Activated T-helper 1 cell treated with anti-CD3 and anti-CD28 coated beads, Interleukin-2, amount 50 U/mL, for 16 hours (primary cell): ENCODE measurements at places on chromosomes 2 and 18.

- no peak for DNase-seq
Measured at GRCh38 chr18:77014538-77014937, 118.0 kb downstream of the MBP start.

GRCh38 chr2:42971947-42972736 lies 179.8 kb upstream of the HAAO start:
- no peak for DNase-seq

DNA sequence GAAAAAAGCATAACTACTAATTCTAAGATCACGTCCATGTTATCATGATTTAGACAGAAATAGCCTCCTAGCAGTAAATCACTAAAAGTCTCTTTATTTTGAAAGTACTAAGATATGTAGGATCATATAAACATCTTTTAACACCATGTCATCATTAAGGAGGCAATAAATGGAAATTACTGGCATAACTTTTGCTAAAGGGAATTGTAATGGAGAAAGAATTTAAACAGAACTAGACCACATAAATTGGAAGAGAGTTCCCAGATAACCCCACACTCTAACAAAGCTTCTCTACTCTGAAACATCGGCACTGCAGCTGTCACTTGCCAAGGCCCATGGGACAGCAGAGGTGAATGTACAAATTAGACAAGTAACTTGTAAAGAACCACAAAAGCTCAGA lies 29.5 kb downstream of the STK39 start:
- no peak for DNase-seq

DNA sequence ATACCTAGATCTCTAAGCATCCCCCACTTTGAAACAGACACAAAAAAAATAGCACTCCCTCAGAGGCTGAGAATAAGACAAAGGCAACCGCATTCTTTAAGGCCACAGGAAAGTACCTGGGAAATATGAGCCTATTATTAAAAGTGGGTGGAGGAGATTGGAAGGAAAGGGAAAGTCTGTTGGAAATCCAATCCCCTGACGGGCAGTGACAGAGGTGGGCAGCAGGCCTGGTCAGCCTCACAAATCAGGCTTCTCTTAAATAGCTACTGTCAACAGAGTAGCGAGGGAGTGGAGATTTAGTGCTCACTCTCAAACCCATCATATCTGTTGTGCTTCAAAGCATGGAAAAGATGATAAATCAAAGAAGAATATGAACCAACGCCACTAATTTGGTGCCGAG lies 324.4 kb downstream of the ALK start:
- no peak for DNase-seq

GRCh38 chr2:25615920-25616319 lies 57.5 kb downstream of the DTNB start:
- DNase-seq = no peak

DNA sequence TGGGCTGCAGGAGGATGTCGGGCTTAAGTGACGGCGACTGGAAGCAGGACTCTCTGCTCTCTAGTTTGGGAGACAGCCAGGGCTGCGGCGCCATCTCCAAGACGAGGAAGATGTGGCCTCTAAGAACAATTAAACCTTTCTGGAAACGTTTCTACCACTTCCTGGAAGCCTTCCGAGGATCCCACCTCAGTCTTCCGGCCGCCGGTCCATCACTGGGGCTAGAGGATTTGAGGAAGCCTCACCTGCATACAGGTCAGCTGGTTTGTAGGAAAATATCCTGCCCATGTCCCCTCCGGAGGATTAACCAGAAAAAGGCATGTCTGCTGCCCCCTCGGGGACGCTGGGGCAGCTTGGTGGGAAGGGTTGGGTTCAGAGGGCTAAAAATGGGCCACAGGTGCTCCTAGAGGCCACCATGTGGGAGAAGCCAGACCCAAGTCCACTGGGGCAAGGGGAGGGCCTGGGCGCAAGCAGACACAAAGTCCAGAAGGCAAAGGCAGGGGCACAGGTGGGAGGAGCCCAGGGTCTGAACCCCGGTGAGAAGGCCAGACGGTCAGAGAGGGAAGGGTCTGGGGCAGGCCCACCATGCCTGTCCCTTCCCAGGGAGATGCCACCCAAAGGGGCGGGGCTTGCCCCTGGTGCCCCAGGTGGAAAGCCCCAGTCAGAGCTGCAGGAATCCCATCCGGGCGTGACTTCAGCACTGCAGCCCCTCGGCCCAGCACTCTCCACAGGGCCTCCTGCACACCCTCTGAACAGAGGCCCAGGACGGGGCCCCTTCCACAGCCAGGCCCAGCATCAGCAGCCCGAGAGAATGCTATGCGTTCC lies 82.2 kb upstream of the ID2 start:
- DNase-seq = no peak
